ENCODE measurements at places on chromosomes 12 and 14. TPM values are rescaled to one million over a fixed set of nuclear protein-coding genes. Genes with fewer than 3 reads are reported as not detected.

DNA sequence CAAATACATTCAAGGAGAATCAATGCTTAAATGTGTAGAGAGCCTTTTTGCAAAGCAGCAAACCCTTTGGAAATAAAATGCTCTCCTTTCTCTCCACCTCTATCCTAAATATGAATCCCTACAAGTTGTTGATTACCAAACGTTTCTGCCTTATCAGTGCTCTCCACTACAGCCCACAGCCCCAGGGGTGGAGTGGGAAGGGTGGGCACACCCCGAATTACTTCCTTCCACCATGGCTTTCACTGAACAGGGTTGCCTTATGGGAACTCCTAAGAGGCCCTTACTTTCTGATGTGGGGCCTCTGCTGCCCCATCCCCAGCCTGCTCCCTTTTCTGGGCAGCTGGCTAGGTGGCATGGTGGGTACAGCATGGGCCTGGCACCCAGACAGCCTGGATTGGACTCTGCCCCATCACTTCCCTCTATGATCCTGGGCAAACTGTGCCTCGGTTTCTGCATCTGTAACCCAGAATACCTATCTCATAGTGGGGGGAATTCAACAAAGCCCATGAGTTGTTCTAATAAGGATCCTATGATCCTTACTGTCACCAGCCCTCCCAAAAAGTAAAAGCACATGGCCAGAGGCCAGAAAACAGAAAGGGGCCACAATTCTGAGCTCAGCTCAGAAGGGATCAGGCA, 16.1 kb downstream of the AK7 start:
- no peak for DNase-seq

- DNase-seq = no peak
Observed at GRCh38 chr12:76265424-76266180, 82.6 kb downstream of the BBS10 start.

PTHLH gene
- total RNA-seq = 0.57 TPM

DNA sequence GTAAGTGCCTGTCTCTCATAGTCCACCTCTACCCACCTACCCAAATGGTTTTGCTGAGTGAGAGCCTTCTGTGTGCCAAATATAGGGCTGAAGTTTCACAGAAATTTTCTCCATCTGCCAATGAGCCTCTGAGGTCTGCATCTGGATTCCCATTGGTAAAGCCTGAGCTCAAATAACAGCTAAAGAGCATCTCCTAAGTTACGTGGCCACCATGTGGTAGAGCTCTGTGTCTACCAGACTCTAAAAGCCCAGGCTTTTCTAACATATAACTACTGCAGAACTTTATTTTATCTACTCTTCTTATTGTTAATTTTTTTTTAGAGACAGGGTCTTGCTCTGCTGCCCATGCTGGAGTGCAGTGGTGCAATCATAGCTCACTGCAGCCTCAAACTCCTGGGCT, 16.0 kb downstream of the AMDHD1 start:
- DNase-seq = no peak

GRCh38 chr14:30082486-30082885, 154.8 kb upstream of the PRKD1 start:
- DNase-seq = no peak
